ENCODE measurements at places on chromosomes 2 and 18.

GRCh38 chr2:215870986-215871385 lies 142.4 kb downstream of the MREG start:
- DNase-seq, result no peak

GRCh38 chr2:62309465-62310091 lies 113.7 kb downstream of the B3GNT2 start:
- no peak for DNase-seq

GRCh38 chr2:239379641-239380170 lies 21.1 kb downstream of the HDAC4 start:
- no peak for DNase-seq

GRCh38 chr18:55237660-55238059 lies 278.4 kb upstream of the CCDC68 start:
- no peak for DNase-seq

GRCh38 chr2:68018727-68019126 lies 44.1 kb downstream of the C1D start:
- no peak for DNase-seq

DNA sequence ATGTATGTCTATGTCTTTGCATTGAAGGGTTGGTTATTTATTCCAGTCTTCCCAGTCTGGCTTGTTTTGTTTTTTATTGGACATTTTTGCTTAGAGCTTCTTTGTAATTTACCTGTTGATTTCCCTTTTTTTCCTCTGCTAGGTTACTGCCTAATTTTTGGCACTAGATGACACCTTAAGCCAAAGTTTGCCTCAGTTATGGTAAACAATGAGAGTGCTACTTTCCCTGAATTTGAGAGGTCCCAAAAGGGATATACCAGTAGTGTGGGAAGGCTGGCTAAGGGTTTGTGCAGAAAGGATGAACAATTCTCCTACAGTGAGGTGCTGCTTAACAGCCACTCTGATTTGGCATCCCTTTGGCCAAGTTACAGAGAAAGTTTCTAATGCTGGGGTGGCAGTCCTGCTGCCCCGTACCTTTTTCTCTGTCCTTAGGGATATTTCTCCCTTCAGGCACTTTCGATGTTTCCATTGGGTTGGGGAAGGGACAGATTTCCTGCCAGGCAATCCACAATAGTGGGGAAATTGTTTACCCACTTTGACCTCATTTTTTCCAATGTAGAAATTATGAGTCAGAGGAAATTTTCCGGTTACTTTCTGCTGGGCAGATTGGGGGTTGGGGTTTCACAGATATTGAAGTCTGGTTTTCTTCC lies 354.9 kb downstream of the PTPRM start:
- no peak for DNase-seq

DNA sequence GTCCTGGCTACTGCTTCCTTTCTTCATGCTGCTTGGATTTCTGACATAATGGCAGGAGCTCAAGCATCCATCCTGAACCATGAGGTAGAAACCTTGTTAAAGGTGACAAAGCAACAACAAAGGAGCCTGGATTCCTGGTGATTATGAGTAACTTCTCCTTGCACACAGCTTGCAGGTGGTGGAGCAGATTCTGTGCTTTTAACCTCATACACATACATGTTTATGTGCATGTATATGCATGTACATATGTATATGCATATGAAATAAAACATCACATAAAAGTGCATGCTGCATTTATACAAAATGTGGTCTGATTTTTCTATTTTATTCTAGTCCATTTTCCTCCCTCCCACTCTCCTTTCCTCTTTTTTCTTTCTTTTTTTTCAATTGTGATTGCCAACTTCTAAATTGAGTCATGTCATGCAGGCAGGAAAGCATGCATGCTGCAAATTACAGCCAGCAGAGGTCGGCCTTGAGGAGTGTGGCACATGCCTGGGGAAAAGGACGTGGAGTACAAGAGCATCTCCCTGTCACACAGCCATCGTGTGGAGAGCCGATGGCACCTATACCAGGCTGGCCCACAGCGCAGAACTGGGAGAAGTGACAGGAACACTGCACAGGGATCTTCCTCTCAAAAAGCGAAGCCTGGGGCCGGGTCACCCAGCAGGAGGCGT lies 17.9 kb downstream of the LCT start:
- DNase-seq, result no peak

GRCh38 chr2:109208951-109209335 lies 79.9 kb downstream of the SH3RF3 start:
- DNase-seq, result no peak

DNA sequence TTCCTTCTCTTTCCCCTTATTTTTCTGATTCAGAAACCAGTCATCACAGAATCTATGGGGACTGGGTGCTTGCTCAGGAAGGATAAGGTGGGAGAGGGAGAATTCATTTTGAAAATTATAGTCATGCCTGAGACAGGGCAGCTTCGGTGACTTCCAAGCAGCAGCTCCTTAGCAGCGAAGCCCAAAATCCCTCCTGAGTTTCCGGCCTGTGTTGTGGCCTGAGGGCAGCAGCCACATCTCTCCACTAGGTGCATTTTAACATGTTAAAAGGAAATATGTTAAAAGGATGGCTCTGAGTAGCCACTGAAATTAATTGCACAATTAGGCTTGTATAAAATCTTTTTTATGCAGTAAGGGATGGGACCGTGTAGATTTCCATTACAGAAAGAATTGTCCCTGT lies 207.0 kb upstream of the RAB12 start:
- no peak for DNase-seq

- peak; percentile 35 for DNase-seq
Measured at GRCh38 chr2:182038576-182038975, 52.9 kb downstream of the PPP1R1C start.

GRCh38 chr2:221309892-221310583 lies 262.1 kb downstream of the EPHA4 start:
- DNase-seq, result no peak

DNA sequence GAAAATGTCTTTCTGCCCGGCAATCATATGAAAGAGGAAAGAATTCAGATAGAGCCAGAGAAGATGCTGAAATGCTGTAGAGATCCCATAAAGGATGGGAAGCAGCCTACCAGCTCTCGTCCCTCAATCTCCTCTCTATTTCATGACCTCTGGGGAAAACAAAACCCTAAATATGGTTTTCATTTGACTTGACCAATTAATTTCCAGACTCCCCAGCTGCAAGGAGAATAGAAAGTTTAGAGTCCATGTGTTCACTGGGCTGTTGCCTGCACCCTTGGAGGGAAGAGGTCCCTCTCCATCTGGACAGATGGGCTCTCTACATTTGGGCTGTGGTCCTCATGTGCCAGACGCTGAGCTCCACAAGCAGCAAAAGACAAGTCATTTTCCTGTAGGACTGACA lies 40.6 kb downstream of the CAPN13 start:
- DNase-seq, result no peak

DNA sequence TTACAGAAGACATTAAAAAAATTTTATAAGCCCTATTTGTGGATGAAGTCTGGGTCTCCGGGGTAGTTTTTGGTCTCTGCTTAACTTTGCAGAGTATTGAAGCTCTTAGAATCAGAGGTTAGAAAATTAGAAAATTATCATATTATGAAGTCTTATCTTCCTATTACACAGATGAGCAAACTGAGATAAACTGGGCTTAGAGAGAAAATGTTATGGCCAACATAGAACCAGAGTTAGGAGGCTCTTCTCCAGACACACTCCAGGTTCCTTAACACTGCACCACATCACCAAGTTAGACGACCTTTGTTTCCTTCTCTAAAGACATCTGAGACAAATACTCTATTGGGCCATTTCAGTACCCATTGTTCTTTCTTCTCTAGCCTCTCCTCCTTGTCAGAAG lies 36.7 kb upstream of the NEB start:
- no peak for DNase-seq
